ENCODE measurements at places on chromosomes 3 and 15.

- DNase-seq: no peak
Measured at GRCh38 chr15:38308797-38309196, 56.2 kb downstream of the SPRED1 start.

DNA sequence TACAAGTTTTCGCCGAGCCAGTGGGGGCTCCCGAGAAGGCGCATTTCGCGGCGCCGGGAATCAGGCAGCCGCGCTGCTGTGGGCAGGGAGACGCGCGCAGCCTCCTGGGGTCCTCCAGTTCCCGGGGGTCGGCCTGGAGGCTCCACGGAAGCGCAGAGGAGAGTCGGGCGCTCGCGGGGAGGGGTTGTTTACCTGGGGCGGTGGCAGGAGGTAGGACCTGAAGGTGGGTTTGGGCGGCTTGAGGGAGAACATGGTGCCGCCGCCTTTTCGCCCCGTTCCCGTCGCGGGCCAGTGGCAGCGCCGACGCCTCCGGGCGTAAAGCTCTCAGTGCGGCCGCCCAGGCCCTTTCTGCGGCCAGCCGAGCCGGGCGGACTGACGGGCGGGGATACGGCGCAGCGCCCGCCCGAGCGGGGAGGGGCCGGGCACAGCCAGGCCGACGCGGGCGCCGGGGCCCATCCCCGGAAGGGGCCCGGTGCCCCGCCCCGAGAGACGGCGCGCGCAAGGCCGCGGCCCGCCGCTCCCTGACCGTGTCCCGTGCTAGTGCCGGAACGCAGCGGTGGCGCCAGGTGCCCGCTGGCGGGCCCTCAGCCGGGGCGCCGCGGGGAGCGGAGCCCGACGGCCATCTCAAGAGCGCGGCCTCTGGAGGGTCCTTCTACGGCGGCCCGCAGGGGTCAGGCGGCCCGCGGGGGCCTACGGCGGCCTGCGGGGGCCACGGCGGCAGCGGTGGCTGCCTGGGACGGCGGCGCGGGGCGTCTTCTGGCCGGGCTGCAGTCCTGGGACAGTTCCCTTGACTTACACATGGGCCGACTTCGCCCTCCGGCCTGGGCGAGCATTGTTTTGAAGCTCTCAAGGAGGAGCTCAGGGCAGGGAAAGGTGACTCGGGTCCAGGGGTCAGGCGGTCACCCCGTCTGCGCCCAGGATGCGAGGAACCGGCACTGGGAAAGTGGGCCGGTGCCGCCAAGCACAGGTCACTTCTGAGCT lies at the start of gene MTMR10:
TSS of gene MTMR10 (minus strand) at position 374 of the 981 bp plus-strand sequence. CDS start at position 252, 122 bp downstream.
- peak; percentile 27 for DNase-seq

DNA sequence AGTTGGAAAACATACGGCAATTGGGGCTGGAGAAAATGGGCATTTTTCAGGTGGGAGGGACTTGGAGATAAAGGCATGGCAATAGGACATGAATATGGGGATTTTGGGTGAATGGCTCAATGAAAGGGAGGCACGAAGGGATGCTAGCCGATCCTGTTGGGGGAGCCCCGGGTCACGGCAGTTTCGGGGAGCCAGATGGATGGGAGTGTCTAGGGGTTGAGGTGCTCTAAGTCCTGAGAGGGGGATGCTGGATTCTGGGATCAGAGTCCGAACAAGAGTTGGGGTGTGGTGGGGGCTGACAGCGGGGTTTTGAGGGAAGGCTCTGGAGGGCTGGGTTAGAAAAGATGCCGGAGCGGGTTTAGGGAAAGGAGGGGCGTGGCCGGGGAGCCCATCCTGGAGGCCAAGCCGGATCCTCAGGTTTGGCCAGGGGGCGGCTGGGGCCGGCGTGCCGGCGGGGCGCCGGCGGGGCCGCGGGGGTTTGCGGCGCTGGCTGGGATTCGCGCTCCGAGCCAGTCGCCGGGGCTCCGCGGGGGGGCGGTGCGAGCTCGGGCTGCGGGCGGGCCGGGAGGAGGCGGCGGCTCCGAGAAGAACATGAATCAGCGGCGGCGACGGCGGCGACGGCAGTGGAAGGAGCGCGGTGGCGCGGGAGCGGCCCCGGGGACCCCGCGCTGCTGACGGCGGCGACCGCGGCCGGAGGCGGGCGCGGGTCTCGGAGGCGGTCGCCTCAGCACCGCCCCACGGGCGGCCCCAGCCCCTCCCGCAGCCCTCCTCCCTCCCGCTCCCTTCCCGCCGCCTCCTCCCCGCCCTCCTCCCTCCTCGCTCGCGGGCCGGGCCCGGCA lies at the start of gene TYRO3:
TSS of gene TYRO3 (plus strand) at position 813 of the 839 bp plus-strand sequence. CDS start 46 bp downstream, outside the sequence.
- DNase-seq: peak; percentile 66

- no peak for DNase-seq
Measured at GRCh38 chr15:65758242-65758641, 33.9 kb downstream of the DENND4A start.

GRCh38 chr15:27842526-27842925 lies 256.6 kb downstream of the OCA2 start:
- DNase-seq: no peak

- DNase-seq: no peak
Measured at GRCh38 chr15:56934269-56934668, 15.8 kb downstream of the TCF12 start.

DNA sequence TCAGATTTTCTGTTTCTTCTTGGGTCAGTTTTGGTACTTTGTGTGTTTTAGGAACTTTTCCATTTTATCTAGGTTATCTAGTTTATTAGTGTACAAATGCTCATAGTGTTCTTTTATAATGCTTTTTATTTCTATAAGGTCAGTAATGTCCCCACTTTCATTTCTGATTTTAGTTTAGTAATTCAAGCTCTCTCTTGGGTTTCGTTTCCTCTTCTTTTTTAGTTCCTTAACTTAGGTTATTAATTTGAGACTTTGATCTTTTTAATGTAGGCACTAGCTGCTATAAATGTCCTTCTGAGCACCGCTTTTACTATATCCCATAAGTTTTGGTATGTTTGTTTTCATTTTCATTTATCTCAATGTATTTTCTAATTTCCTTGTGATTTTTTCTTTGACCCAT lies 27.0 kb upstream of the CD200R1L start:
- DNase-seq: no peak

Measured in anterior cingulate cortex (tissue), 58 donors.